ENCODE measurements at places on chromosomes 4 and X.

GRCh38 chr4:113635739-113636437 is 125.7 kb downstream of the CAMK2D start:
- no peak for DNase-seq

GRCh38 chrX:8647176-8647575 is 84.8 kb downstream of the ANOS1 start:
- DNase-seq: no peak

GRCh38 chr4:87851953-87852352 is 19.2 kb downstream of the MEPE start:
- DNase-seq: no peak

DNA sequence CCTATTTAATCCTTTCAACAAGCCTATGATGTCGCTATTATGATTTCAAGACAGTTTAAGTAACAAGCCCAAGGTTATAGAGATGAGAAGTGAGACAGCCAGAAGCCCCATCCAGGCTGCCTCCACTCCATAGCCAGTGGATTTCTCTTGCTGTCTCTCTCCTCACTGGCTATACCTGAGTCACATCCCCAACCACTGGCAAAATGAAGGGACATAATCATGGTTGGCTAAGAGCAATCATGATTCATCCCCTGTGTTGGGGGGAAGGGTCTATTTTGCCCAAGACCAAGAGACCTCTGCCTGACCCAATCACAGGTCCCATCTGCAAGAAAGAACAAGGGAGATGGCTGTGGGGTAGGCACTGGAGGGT is 334.9 kb upstream of the GATB start:
- DNase-seq: no peak

- no peak for DNase-seq
Measured at GRCh38 chr4:147207911-147208310, 262.2 kb upstream of the TTC29 start.

GRCh38 chr4:123495530-123495929 is 98.9 kb downstream of the SPRY1 start:
- DNase-seq: no peak

- DNase-seq: no peak
Measured at GRCh38 chr4:64581422-64581821, 172.2 kb upstream of the TECRL start.

DNA sequence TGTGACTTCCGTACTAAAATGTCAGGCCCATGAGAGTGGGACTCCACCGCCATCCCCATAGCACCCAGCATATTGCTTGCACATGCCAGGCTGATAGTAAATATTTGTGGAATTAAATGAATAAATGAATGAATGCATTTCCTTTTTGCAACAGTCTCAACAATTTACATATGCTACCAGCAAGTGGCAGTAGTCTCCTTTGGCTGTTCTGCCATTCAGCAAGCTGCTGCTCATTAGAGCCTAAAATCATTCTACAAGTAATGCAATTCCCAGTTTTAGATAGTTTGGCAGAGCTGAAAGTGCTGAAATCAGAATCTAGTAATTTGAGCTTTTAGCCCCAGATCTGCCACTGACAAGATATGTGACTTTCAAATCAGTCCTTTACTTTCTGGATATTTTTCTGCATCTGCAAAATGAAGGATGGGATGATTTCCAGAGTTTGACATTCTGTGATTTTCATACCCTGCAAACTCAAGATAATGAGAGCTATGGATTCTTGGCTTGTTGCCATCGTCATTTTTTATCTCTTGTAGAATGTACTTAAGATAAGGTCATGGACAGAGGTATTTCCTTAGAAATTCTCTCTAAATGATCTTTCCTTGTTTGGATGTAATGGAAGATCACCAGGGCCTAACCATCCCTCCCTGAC is 35.7 kb upstream of the INTS6L start:
- DNase-seq: no peak

DNA sequence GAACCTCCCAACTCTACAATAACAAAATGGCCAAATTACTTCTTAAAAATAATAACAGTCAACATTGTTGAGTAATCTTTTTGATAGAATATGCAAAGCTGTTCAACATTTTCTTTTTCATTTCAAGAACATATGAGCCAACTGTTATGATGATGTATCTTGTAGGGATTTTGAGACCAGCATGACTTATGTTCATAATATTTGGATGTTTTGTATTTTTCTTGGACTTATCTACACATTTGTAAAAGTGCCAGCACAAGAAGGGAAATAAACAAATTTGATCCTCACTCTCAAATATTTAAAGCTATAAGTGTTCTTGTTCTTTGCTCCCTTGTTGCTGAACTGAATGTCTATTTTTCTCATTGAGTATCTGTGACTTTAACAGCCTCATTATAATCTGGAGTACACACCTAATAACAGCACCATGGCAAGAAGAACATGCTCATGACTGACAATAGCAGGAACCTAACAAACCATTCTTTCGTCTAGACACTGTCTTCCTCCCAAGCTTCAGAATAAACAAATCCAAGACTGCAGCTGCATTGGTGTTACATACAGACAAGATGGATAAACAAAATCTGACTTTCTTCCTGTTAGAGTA is 1049.7 kb downstream of the FAT4 start:
- DNase-seq: no peak

DNA sequence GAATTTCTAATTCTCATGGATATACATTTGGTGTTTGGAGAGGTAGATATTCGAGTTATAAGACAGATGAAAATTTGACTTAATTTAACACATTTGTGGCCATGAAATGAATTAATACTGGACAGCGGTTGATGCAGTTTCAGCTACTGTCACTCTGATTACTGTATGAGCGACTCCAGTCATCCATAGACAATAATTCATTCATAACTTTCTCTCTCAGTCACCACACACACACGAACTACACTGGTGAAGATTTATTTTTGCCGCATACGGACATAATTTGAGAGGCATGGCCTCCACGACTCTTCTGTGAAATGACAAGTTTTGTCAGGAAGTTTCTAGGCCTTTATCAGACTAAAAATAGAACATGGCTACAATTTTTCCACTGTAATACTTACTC is 177.0 kb downstream of the TENM3 start:
- no peak for DNase-seq

GRCh38 chrX:55057675-55058249 is 17.1 kb upstream of the PAGE2B start:
- no peak for DNase-seq

DNA sequence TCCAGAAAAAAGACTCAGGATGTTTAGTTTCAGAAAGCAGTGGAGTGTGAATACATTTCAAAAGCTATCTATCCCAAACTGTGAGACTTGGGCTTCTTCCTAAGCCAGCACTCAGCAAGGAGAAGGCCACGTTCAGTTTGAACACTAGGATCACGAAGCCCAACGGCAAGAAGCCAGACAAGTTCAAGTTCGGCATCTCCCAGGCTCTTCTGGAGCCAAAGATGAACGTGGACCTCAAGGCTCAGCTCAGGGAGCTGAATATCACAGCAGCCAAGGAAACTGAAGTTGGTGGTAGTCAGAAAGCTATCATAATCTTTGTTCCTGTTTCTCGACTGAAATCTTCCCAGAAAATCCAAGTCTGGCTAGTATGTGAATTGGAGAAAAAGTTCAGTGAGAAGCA is 7.6 kb downstream of the PLAC1 start:
- no peak for DNase-seq

DNA sequence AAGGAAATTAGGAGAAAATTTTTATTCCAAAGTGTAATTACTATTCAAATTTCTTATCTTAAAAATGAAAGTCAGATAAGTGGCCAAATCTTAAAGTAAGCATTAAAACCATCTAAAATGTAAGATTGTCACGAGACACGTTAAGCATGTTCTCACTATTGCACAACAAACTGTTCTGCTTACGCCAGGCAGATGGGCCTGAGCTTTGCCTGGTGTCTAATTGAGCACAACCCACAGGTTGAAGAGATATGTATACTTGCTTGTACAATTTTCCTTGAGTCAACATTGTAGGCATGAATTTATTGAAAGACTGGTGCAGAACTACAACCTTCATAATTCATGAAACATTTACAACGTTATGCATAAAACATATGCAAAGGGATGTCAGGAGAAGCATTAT is 3.9 kb downstream of the RNF128 start:
- DNase-seq: no peak

DNA sequence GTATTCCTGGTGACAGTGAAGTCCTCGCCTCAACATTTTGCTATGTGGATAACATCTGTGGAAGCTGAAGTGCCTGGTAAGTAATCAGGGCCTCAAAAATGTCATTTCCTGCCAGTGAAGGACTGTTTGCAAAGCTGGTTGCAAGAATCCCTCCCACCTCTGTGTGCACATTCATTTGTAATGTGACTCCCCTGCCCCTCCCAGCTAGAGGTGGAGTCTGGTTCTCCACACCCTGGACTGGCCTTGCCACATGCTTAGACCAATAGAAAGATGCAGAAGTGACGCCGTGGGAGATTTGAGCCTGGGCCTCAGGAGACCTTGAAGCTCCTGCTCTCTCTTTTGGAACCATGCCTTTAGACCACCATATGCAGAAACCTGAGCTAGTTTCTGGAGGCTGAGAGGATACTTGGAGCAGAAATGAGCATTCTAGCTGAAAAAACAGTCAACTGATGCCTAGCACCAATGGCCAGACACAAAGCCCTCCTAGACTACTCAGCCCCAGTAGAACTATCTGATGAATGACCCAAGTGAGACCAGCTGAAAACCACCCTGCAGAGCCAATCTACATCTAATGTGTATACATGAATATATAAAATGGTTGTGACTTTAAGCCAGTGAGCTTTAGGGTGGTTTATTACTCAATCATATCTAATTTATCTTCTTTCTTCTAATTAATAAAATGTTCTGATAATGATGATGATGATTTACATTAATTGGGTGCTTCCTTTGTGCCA is 47.8 kb upstream of the CRMP1 start:
- no peak for DNase-seq

Measured in stimulated activated CD8-positive, alpha-beta memory T cell treated with anti-CD3 and anti-CD28 coated beads, Interleukin-15, amount 100 ng/mL, for 48 hours (primary cell).